ENCODE measurements at places on chromosomes 5 and 9.

- DNase-seq: no peak
These were observed 110.8 kb upstream of the SLC1A3 start for GRCh38 chr5:36495611-36496010.

DNA sequence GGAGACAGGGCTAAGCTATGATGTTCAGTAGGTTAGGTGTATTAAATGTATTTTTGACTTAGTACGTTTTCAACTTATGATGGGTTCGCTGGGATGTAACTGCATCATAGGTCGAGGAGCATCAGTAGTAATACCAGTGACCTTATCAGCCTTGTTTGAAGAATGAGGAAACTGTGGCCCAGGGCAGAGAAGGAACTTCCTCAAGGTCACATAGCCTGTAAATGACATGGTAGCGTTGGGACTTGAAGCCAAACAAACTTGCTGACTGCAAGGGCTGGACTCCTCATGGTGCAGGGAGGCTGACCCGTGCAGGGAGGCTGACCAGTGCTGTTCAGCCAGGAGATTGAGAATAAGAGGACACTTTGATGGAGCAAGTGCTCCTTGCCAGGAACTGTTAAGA lies 21.3 kb upstream of the PTPN3 start:
- no peak for DNase-seq

DNA sequence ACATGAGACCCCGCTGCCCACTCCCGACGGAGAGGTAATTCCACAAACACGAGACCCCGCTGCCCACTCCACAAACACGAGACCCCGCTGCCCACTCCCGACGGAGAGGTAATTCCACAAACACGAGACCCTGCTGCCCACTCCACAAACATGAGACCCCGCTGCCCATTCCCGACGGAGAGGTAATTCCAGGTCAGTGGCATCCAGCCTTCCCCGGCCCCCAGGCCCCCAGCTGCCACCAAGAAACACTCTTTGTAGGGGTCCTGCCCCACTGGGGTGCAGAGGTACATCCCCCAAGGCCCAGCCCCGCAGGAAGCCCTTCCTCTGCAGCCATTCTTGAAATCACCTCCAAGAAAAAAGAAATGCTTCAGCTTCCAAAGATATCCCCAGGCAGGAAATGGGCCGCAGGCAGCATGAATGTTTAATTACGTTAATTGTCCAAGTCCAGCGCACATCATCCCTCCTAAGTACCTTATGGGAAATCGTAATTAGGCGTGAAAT lies 115.9 kb downstream of the ADAMTS2 start:
- no peak for DNase-seq

- DNase-seq: no peak
These were observed 189.9 kb upstream of the SMC2 start for GRCh38 chr9:103904242-103904641.

GRCh38 chr9:129484352-129485000 lies 136.4 kb downstream of the C9orf50 start:
- no peak for DNase-seq

- DNase-seq: no peak
These were observed 24.8 kb downstream of the SMC2 start for GRCh38 chr9:104118916-104119315.

GRCh38 chr5:81554647-81555046 lies 160.7 kb upstream of the ACOT12 start:
- no peak for DNase-seq

- no peak for DNase-seq
These were observed 185.1 kb downstream of the FSTL4 start for GRCh38 chr5:133427121-133427777.

- DNase-seq: no peak
These were observed 16.6 kb downstream of the DMRTA1 start for GRCh38 chr9:22463205-22463604.

DNA sequence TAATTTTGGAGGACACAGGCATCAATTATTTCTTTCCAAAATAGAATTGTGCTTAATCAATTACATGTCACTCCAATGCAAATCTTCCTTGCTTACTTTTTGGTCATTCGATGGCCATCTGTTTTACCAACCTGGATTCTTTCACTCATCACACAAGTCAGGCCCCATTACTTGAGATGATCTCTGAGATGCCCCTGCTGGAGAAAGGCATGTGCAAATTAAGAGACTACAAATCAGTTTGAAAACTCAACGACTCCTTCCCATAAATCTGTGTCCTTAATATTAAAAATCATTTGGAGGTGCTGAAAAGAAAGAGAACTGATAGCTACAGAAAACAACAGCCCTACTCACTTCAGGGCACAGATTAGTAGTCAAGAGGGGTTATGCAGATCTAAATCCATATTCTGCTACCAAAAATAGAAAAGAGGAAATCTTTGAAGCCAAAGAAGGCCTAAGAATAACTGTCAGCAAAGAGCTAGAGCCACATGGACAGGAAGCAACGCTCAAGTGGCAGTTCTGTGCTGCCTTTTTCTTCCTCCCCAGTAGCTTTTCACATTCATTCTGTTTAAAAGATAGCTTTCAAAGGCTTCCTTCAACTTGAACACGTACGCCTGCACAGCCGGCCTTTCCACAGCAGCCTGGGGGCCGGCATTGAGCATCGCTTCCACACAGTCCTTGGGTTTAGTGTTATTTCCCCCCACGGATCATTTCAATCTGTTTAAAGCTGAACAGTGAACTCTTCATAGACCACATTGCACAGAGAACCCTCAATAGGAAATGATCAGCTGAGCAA lies 79.3 kb upstream of the MAP3K1 start:
- DNase-seq: no peak

- DNase-seq: no peak
These were observed 22.1 kb downstream of the PCDHGC5 start for GRCh38 chr5:141510850-141511601.
